ENCODE measurements at places on chromosomes 2 and 18.

- DNase-seq = no peak
Observed at GRCh38 chr2:47357483-47357882, 45.5 kb upstream of the MSH2 start.

DNA sequence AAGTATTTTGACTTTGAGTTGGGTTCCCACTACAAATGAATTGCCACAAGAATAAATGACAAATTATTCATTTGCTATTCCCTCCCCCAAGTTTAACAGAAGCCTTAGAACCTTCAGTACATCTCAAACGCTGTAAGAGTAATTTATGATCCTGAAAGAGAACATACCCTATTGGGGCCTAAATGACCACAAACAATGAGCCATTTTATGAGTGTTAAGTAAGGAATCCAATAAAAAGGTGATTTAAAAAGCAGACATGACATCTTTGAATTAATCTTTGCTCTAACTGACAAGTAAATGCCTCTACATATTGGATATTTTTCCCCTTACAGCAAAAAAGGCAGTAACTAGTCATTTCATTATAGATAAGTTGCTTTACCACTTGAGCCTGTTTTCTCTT, 136.9 kb downstream of the NRXN1 start:
- no peak for DNase-seq

DNA sequence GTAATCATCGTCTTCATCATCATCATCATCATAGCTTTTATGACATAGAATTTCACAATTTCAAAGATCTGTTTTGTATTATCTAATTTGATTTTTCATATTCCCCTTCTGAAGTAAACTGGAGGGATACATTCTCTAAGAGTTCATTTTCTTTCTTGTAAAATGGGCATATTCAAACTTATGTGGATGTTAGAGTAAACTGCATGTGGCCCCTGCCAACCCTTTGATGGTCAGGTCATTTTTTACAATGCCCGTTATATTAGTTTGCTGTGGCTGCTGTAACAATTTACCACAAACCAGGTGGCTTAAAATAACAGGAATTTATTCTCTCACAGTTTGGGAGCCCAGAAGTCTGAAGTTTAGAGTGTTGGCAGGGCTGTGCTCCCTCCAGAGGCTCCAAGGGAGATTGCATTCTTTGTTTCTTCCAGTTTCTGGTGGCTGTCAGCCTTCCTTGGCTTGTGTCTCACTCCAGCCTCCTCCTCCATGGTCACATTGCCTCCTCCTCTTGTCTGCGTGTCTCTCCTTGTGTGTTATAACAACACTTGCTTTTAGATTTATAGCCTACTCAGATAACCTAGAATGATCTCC, 127.5 kb upstream of the MMADHC start:
- DNase-seq = no peak

DNA sequence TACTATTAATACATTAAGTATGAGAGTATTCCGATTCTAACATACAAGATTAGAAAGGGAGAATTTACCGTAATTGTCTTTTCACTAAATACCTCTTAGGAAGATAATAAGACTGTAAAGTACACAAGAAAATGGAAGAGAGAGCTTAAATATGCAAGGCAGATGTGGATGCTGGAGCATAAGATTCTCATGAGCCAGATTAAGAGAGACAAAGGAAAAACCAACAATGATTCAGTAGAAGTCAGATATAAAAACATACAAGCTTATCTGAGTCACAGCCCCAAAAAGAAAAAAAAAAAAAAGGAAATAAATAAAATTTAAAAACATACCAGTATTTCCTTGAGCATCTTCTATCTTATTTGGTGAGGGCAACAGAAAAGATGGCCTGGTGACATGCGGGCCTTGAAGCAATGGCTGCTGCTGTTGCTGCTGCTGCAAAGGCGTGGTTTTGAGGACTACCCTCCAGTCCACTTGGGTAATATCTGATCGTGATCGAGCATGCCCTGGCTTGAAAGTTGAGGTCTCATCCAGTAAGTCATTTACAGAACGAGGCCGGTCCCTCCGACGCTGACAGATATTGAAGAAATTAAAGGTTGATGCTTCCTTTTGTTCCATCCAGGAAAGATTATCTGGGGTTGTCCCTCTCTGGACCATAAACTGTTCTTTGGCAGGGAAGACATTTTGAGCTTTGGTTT, 24.5 kb downstream of the PLEKHM3 start:
- DNase-seq = no peak

DNA sequence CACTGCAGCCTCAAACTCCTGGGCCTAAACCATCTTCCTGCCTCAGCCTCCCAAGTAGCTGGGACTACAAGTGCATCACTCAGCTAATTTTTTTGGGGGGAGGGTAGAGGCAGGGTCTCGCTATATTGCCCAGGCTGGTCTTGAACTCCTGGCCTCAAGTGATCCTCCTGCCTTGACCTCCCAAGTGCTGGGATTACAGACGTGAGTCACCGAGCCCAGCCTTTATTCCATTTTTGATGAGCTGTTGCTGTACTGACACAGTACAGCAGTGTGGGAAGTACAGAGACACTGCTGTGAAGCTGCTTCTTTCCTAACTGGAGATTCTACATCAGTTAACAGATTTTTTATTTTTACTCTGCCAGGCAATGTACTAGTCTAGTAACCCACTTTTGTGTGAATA, 18.8 kb downstream of the PTRHD1 start:
- DNase-seq = no peak

All from GM12864 (cell line).